Activated T-cell treated with anti-CD3 and anti-CD28 coated beads, Interleukin-2, amount 50 U/mL, for 24 hours (primary cell): ENCODE measurements at places on chromosomes 1 and 21.

DNA sequence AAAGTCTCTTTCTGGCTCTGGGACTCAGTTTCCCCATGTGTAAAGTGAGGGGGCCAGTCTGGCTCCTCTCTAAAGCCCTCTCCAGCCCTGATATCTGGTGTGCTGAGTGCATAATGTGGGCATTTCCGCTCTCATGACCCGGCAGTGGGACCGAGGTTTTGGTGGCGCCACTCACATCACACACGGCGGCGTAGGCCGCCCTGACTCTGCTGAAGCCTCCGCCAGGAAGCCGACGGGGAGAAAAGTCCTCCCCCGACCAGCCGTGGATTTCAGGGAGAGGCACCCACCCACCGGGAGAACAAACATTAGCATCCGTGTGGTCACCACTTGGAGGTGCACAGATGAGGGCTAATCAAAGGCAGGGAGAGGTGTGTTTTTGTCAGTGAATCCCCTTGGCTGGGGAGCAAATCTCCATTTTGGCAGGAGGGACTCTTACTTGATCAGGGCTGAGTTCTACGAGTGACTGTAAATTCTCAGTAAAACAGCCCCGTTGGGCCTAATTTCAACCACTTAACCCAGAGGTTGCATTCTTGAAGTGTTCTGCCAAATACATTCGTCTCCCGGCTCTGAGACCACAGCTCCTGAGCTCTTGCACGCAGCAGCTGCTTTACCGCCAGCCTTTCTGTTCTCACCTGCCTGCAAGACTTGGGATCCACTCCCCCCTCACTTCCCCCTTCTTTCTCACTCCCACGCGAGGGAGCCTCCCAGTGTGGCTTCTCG lies 118.2 kb downstream of the FOXD2 start:
- no peaks in the 10 kb centered on the region for H3K36me3 ChIP-seq
- no peak for DNase-seq
- no peak overlapping the region for H3K27ac ChIP-seq
- H3K4me3 ChIP-seq: no peak overlapping the region
- peaks cover 31% of the 10 kb centered on the region for H3K27me3 ChIP-seq
- no peaks in the 10 kb centered on the region for H3K4me1 ChIP-seq

DNA sequence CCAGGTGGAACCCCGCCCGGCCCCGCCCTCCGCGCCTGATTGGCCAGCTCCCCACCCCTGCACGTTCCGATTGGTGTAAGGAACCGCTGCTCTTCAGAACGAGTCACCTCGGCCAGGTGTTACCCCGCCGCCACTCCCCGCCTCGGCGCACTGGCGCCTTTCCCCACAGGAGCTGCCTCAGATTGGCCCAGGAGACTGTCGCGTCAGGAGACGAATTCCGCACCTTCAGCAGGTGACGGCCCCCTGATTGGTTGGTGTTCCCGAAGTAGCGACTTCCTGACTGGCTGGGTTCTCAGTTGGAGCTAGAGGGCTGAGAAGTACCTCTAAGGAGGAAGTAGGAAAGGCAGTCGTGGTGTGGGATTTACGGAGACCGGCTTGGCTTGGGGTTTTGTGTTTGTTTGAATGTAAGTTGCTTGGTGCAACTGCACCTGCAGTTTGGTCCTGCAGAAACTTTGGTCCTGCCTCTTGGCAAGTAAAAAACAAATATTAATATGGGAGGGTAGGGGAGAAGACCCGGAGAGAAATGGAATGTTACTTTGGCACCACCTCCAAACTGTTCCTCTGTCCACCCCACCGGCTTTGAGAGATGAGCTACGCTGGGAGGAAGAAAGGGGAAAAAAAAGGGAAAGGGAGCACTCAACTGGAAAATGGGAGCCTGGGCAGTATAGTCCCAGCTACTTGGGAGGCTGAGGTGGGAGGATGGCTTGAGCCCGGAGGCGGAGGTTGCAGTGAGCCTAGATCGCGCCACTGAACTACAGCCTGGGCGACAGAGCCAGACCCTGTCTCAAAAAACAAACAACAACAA lies 415 bp upstream of the F11R start:
- peak overlapping the region; percentile 83 for H3K27ac ChIP-seq
- H3K27me3 ChIP-seq: no peaks in the 10 kb centered on the region
- DNase-seq: peak; percentile 87
- peak overlapping the region; percentile 86 for H3K4me3 ChIP-seq
- no peaks in the 10 kb centered on the region for H3K36me3 ChIP-seq
- peaks cover 46% of the 10 kb centered on the region for H3K4me1 ChIP-seq

DNA sequence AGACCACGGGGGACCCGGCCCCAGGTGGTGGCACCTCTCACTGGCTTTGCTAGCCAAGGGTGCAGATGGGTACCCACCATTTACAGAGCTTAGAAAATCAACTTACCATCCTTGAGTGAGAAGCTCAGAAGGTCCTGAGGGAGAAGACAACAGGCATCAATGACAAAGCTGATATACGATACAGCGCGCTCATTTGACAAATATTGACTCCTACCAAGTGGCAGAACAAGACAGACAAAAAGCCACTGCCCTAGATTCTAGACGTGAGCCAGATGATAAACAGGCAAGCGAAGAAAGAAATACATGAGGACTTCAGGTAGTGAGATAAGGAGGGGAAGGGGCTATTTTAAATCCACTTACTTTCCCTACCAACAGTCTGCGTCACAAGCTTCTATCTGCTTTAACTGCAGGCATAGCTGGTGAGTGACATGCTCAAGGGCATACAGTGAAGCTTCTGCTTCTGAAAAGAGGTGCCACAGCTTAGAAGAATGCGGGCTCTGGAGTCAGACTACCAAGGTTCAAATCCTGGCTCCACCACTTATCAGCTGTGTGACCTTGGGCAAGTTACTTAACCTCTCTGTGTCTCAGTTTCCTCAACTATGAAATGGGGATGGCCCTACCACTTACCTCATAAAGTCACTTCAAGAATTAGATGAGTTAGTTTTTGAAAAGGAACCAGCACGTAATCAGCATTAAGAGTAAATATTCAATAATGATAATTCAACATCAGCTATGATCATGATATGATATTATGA lies 29.1 kb downstream of the TMCO4 start:
- DNase-seq: no peak
- no peaks in the 10 kb centered on the region for H3K27me3 ChIP-seq
- no peak overlapping the region for H3K27ac ChIP-seq
- H3K4me3 ChIP-seq: no peak overlapping the region
- H3K4me1 ChIP-seq: peaks cover 12% of the 10 kb centered on the region

- no peak for DNase-seq
- H3K27me3 ChIP-seq: peaks cover 49% of the 10 kb centered on the region
- no peaks in the 10 kb centered on the region for H3K36me3 ChIP-seq
- no peak overlapping the region for H3K4me3 ChIP-seq
- no peak overlapping the region for H3K27ac ChIP-seq
- no peaks in the 10 kb centered on the region for H3K4me1 ChIP-seq
Measured at GRCh38 chr1:54981466-54981865, 1.0 kb downstream of the TMEM61 start.

- no peak for DNase-seq
- H3K36me3 ChIP-seq: no peaks in the 10 kb centered on the region
Measured at GRCh38 chr21:25127811-25128210, 479.5 kb downstream of the MRPL39 start.
